ENCODE measurements at places on chromosomes 3 and 15.

DNA sequence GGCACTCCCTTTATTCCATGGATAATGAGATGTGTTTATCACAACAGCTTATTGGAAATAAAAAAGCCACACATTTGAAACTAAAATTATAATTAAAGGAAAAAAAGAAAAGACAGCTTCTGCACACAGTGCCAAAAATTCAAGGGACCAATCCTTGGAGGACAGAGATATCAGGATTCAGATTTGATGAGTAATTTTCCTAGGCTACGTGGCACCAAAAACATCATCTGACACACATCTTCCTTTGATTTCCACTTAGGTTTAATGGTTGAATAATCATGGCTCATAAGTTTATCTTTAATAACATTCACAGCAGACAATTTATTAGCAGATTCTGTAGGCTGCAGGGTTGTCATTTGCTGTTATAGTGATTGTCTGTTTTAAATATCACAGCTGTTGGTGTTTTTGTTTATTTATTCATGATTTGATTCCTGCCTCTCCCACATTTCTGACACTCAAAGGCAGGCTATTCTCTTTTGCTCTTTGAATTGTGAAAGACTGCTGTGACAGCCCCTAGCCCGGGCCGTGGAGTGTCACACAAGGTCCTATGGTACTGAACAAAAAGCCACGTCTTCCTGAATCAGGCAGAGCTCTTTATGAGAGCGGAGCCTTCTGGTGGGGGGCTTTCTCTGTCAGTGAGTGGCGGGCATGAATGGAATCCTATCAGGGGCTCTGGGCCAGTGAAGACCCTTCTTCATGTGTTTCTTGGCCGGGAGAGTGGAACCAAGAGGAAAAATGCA is 708.5 kb downstream of the SQOR start:
- no peak for DNase-seq

GRCh38 chr3:122987736-122988319 is 39.7 kb downstream of the SEMA5B start:
- DNase-seq: no peak

- no peak for DNase-seq
Observed at GRCh38 chr15:33028495-33028894, 166.0 kb downstream of the FMN1 start.

DNA sequence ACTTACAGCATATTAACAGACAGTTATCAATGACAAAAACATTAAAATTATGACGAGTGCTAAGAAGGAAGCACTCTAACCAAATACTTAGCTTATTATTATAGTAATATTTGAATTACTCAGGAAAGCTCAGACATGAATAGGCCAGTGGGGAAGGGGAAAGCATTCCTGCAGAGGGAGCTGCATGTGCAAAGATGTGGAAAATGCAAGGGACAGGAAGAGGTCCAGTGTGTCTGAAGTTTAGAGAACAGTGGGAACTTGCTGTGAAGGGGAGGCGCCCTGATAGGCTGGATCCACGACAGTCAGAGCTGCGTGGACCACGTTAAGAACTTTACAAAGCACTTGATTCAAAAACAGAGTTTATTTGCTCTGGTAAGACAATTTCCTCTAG is 1.2 kb upstream of the SPICE1 start:
- no peak for DNase-seq

- no peak for DNase-seq
Observed at GRCh38 chr3:190432216-190432615, 17.5 kb downstream of the TMEM207 start.
